T47D (cell line): ENCODE measurements at places on chromosomes 4 and X.

DNA sequence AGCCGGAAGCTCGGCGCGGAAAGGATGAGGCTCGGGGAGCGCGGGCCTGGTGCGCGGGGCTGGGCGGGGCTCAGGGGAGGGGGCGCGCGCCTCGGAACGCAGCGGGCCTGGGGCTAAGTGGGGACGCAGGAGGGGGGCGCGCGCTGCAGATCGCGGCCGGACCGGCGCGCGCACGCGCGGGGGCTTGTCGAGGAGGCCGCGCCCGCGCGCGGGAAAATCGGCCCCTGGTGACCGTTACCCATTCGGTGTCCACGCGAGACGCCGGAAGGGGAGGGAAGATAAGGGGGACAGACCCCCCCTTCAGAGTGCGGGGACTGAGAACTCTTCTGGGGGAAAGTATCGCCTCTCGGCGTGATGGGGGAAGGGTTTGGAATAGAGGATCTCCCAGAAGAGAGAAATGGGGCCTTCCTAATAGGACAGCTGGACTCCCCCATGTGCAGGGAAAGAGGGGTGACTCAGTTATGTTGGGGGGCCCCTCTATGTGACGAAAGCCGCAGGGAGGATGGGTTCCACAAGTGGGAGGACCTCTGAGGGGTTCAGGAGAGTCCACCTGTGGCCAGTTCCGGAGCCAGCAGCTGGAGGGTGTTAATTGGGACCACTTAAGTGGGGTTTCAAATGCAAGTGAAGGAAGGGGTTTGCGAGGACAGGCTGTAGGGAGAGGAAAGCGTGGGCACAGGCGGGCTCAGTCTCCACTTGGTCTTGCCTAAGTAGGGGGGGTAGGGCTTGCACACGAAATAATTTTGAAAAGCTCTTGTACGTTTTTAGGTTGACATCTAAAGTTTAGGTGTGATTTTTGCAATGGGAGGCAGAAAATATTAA, 584 bp downstream of the SUV39H1 start:
- DNase-seq, result peak; percentile 67

DNA sequence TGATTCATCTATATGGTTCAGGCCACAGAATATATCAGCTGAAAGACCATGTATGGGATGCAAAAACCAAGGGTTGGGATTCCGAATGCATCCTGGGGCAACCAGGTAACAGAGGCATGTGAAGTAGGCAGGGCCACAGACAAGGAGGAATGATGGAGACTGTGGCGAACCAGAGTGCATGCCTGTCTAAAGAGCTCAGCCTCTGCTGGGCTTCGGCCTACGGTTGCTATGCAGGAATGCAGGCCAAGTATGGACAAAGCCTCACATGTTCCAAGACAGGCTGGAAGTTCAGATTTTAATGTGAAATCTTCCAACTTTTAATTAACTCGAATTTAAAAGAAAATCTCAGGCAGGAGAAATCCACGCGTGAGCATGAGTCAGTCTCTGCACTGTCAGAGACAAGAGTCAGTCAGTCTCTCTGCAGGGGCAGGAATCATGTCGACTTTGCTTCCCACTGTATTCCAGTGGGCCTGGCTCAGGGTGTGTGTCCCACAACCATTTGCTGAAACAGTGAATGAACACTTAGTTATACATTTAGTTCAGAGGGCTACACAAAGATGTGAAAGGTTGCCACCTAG, 344.4 kb downstream of the UNC5C start:
- DNase-seq, result no peak

DNA sequence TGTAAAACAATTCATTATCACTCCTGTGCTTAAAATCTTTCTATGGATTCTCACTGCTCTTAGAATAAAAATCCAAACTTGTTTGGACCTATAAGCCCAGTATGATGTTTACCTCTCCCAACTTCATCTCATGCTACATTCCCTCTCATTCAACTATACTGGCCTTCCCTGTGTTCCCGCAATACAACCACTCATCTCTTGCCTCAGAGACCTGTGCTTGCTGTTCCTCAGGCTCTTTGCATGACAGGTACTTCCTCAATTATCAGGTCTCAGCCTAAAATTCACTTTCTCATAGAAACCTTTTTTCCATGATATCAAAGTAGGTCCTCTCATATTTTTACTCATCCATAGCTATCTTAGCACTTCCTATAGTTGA, 71.7 kb downstream of the ENOX2 start:
- no peak for DNase-seq

GRCh38 chrX:151871244-151871643, 41.4 kb upstream of the MAGEA4 start:
- no peak for DNase-seq

- DNase-seq, result no peak
These were observed 19.2 kb downstream of the SH3RF1 start for GRCh38 chr4:169251291-169252235.

- no peak for DNase-seq
These were observed 2.7 kb downstream of the PPARGC1A start for GRCh38 chr4:23887173-23887572.

DNA sequence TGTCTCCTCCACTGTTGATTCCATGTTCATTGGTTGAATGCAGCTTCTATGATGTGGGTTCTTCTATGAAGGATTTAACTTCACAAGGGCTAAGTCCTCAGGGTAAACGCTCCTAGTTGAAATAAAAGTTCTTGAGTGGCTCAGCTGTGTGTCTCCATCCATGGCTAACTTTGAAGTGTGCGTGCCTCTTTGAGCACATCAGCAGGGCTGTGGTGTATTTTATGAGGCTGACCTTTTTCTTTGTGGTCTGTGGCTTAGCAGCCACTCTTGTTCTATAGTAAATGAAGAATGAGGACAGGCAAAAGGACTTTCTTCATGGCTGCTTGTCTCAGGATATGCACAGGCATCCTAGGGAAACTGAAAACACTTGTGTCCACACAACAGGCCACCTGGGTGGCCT, 88.5 kb downstream of the KIT start:
- DNase-seq, result no peak

GRCh38 chr4:3313556-3314228, 20.9 kb downstream of the RGS12 start:
- no peak for DNase-seq

- no peak for DNase-seq
These were observed 37.6 kb downstream of the FGFRL1 start for GRCh38 chr4:1048773-1049590.

DNA sequence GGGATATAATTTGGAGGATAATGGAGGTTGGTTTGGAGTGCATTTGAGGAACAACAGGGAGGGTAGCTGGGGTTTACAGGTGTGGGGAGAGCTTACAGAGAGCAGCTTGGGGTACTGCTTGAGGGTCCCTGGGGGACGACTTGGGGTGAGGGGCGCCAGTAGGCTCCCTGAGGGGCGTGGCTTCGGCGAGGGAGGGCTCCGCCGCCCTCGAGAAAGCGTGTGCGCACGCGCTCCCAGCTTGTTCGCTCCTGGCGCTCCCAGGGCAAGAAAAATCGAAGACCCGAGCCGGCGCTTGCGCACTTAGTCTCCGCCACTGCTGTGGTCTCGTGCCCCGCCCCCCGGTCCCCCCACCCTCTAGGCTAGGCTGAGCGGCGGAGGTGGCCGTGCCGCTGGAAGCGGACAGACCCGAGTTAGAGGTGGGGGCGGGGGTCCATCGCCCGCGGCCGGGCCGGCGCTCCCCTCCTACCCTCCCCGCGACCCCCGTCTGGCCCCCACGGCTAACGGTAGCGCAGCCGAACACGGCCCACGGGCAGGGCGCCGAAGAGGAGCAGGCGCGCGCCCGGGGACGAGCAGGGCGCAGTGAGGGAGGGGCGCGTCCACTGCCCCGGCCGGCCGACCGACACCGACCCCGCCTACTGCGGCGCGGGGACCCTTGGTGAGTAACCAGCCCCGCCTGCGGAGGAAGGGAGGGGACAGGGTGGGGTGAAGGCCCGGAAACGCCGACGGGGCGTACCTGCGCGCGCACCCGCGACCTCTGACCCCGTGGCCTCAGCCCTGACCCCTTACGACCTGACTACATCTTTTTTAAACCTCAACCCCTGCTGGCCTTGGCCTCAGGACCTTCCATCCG, 5.4 kb upstream of the CCDC120 start:
- peak; percentile 64 for DNase-seq

DNA sequence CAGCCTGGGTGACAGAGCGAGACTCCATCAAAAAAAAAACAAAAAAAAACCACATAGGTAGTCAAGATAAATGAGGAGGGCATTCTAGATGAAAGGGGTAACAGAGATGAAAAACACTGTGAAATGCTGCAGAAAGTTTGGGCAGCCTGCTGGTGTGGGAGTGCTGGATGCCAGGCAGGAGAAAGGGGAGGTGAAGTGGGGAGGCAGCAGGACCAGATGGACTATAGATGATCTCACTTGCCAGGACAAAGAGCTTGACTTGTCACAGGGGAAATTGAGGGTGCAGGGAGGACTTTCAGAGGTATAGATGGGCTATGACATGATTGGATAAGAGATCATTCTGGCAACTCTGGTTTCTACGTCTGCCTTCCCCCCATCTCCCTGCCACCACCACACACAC, 519.7 kb upstream of the ZFP42 start:
- DNase-seq, result no peak

DNA sequence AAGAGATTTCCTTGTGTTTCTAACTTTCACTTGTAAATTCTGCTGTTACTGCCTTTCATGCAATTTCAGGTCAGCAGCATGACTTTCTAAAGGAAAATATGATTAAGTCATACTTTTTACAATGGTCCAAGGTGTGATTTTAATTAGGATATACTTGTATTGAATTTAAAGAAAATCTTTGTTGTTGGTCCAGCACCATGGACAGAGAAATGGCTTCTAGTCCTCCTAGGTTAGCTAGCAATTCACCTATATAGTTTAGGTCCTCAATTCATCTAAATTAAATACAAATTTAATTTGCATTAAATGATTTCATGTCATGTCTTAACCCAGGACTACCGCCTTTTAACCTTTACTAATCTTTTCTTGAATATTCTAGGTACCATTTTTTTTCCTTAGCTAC, 304.9 kb upstream of the RPS6KA3 start:
- no peak for DNase-seq

DNA sequence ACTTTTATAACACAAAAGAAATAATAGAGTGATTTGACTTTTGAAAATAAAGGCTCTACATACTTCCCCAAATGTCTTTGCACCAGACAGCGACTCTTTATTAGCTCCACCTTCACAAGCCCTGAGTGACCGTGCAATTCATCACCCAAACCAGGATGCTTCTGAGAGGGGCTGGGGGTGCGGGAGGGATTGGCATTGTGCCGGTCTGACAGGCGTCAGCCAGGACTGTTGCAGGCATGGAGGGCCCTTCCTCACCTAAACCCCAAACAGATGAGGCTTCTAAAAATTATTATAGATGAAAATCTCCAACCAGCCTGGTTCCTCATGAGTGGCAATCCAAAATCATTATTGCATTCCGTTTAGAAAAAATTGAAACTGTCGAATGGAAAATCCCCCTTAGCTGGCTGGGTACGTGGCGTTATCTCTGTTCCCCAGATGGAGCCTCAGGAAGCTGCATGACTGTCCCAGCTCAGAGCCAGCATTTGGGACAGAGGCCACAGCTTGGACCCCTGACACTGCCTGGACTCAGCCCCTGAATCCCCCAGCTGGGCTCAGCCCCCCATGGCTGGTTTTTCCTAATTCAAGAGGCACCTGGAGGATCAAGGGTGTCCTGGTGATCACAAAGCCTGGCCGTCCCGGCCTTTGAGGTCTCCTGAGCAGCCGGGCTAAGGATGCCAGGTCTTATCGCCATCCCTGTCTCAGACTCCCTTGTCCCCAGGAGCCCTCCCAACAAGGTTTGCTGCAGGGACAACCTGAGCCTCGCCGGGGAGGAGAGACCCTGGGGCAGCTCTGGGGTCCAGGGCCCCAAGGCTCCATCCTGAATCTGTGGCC, 60.4 kb downstream of the SORCS2 start:
- DNase-seq, result no peak

DNA sequence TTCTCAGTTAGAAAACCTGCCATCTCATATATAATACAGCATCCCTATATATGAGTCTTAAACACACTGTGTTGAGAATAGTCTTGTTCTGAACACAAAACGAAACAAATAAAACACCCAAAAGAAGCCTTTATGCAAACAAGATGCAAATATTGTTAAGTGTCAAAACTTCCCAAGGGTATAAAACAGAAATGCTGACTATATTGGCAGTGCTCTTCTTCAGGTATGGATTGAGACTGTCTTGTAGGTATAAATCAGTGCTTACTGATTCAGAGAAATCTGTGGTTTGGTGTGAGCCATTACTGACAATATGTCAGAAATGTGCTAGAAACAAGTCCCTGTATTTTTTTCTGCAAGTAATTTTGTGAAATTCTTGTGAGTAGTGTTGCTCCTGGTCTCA, 82.8 kb upstream of the CTSO start:
- no peak for DNase-seq

GRCh38 chr4:167492007-167492406, 257.7 kb upstream of the SPOCK3 start:
- DNase-seq, result no peak

DNA sequence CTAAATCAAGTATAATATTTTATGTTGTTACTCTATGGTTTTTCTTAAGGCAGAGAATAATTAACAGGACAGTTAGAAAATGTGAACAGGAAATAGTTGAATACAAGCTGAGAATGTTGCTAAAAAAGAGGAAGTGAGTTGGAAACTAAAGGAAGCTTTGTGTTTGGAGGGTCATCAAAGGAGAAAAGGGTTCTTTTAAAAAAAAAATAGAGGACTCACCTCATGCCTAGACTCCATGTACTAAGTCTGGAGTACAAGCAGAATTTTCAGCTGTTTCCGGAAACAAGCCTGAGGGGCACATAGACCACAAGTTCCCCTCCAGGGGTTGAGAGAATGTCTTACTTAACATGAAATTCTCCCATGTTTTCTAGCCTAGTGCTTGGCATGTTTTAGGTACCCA, 20.1 kb upstream of the MAP7D3 start:
- DNase-seq, result no peak

DNA sequence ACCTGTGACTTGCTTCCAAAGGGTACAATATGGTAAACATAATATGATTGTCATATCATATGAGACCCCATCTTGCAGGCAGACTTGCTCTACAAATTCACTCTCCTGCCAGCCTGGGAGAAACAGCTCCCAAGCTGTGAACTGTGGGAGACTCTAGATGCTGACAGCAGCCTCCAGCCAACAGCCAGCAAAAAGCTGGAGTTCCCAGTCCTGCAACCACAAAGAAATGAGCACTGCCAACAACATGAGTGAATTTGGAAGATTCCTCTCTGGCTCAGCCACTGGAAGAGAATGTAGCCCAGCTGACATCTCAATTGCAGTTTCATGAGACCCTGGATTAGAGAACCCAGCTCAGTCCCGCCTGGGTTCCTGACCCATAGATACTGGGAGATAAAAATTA, 145.4 kb downstream of the QDPR start:
- DNase-seq, result no peak

DNA sequence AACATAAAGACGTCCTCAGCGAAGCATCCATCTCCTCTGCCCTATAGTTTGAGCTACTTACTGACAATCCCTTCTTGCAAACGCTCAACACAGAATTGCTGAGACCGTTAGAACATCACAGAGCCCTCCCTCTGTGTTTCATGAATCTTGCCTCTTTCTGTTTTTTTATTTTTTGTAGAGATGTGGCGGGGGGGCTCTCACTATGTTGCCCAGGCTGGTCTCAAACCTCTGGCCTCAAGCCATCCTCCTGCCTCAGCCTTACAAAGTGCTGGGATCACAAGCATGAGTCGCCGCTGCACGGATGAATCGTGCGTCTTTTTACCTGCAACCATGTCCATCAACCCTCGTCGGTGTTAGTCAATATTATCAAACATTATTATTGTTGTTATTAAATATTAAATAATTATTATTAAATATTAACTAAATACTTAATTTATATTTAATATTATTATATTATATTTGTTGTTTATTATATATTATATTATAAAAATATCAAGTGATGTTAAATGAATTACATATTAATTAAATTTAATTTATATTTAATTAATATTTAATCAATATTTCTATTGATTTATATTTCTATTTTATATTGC, 200.7 kb downstream of the CRLF2 start:
- no peak for DNase-seq

GRCh38 chrX:69991685-69992084, 58.1 kb downstream of the AWAT2 start:
- no peak for DNase-seq
